Fibroblast of mammary gland (primary cell): ENCODE measurements at places on chromosomes 6 and 20.

DNA sequence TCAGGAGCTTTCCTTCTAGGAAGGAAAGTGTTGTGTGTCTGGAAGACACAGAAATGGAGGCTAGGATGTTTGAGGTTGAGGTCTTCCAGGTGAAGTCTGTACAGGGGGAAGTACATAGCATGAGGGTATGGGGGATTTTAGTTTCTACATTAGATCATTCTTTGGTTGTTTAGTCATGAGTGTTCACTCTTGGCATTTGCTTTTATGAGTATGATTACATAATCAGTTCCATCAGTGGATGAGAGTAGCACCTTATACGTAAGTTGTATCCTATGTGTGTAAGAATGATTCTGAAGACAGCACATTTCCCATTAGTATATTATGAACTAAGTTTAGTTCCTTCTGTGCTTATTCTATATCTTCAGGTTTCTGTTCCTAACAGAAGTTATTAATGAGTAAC is 1.9 kb downstream of the CDYL start:
- peak; percentile 42 for DNase-seq

GRCh38 chr6:331622-332521 is 39.6 kb downstream of the DUSP22 start:
- DNase-seq: no peak

- peak; percentile 29 for DNase-seq
These were observed 104.6 kb downstream of the DTD1 start for GRCh38 chr20:18692447-18692846.

DNA sequence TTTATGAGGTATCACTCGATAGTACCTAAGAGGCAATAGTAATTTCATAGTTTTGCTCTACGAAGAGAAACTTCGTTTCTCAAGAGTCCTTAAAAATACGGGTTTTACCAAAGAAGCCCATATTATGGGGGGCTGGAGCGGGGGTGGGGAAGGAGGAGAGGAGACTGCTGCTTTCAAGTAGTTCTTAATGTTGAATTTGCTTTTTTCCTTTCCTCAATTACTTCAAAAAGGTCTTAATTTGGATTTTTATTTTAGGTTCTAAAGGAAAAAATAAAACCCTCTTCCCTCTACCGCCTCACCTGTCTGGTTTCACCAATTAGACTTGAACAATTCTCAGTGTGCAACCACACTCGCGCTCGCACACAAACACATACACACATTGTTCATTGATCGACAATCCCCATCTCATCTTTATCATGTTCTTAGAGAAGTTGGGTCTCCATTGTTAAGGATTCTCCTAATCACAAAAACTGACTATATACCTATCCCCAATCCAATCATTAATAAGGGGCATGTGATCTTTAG is 97.2 kb downstream of the HFE start:
- DNase-seq: no peak

- DNase-seq: no peak
These were observed 228.6 kb downstream of the TBC1D7 start for GRCh38 chr6:13099771-13100170.
